ENCODE measurements at places on chromosomes 4 and X.

GRCh38 chr4:40003986-40004385 is 26.3 kb upstream of the PDS5A start:
- DNase-seq, result no peak

DNA sequence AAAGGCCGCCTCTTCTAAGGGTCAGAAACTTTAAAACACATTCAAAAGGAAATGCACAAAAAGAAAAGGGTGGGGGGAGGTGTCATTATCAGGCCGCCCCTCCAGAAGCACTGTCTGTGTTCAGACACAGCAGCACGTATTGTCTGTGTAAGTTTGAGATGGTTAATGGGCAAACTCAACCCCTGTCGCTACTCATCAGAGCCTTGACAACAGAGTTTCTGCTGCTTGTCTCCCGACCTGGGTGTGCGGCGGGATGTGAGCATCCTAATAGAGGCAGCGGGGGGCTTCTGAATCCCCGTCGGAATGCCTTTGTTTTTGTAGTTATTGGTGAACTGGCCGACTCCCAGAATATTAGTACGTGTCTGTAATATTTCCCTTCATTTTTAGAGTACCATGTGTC is 158.9 kb downstream of the DCTD start:
- DNase-seq, result no peak

GRCh38 chr4:147363514-147363913 is 117.4 kb upstream of the EDNRA start:
- no peak for DNase-seq

- DNase-seq, result no peak
Observed at GRCh38 chr4:8706216-8707044, 113.9 kb downstream of the CPZ start.

- DNase-seq, result no peak
Observed at GRCh38 chr4:14217401-14217800, 589.9 kb upstream of the BOD1L1 start.

DNA sequence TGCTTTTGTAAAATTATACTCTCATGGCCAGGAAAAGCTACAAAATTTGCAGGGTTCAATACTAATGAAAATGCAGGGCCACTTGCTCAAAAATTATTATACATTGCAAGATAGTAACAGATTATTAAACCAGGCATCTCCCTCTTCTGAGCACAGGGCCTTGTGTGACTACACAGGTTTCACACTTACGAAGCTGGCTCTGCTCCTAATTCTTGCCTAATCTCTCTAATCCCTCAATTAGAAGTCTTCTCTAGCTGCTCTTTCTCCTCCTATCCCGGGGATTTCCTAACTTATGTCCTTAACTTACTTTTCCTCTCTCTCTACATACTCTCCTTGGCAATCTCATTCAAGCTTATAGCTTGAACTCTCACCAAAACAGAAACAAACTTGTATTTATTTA is 168.3 kb downstream of the AREG start:
- no peak for DNase-seq

Measured in dorsolateral prefrontal cortex (tissue), 122 donors.